NCI-H510A (cell line): ENCODE measurements at places on chromosomes 1 and 21.

DNA sequence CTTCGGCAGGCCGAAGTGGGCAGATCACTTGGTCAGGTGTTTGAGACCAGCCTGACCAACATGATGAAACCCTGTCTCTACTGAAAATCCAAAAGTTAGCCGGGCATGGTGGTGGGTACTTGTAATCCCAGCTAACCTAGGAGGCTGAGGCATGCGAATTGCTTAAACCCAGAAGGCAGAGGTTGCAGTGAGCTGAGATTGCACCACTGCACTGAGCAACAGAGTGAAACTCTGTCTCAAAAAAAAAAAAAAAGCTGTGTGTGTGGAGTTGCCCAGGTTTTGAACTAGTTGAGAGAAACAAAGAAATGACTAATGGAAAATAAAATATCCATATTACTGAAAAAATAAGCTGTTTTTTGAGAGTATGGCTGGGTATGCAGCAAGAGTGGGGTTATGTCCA, 100.2 kb downstream of the GTF2B start:
- DNase-seq = no peak

GRCh38 chr1:31241321-31241720, 1.6 kb upstream of the NKAIN1 start:
- no peak for DNase-seq

DNA sequence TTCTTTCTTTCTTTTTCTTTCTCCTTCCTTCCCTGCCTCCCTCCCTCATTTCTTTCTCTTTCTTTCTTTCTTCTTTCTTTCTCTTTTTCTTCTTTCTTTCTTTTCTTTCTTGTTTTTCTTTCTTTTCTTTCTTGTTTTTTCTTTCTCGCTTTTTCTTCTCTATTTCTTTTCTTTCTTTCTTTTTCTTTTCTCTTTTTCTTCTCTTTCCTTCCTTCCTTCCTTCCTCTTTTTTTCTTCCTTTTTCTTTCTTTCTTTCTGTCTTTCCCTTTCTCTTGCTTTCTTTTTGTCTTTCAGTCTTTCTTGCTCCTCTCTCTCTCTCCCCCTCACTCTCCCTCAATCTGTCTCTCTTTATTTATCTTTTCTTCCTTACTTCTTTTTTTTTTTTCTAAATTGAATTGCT, 472.0 kb upstream of the CHRM3 start:
- no peak for DNase-seq

DNA sequence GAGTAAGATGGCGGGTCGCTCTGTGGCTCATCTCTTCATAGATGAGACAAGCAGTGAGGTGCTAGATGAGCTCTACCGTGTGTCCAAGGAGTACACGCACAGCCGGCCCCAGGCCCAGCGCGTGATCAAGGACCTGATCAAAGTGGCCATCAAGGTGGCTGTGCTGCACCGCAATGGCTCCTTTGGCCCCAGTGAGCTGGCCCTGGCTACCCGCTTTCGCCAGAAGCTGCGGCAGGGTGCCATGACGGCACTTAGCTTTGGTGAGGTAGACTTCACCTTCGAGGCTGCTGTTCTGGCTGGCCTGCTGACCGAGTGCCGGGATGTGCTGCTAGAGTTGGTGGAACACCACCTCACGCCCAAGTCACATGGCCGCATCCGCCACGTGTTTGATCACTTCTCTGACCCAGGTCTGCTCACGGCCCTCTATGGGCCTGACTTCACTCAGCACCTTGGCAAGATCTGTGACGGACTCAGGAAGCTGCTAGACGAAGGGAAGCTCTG, 2.4 kb downstream of the TNFAIP8L2 start:
- no peak for DNase-seq

GRCh38 chr1:64857347-64857746, 109.0 kb downstream of the JAK1 start:
- no peak for DNase-seq

DNA sequence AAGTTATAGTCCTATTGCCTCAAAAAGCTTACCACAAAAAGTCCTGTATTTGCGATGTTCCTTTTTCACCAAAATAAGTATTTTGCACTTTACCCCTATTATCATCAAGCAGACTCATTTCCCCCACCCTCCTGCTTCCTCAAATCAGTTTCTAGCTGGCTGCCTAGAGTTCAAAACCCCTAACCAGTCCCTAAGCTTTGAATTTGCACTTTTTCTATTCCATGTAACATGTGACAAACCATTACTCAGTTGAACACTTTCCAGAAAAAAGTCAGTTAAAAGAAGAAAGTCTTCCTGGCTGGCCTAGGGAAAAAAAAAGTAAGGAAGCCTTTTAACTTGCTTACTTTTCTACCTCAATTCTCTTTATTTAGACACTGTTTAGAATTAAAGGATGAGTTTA, 8.2 kb downstream of the CEP170 start:
- DNase-seq = no peak

DNA sequence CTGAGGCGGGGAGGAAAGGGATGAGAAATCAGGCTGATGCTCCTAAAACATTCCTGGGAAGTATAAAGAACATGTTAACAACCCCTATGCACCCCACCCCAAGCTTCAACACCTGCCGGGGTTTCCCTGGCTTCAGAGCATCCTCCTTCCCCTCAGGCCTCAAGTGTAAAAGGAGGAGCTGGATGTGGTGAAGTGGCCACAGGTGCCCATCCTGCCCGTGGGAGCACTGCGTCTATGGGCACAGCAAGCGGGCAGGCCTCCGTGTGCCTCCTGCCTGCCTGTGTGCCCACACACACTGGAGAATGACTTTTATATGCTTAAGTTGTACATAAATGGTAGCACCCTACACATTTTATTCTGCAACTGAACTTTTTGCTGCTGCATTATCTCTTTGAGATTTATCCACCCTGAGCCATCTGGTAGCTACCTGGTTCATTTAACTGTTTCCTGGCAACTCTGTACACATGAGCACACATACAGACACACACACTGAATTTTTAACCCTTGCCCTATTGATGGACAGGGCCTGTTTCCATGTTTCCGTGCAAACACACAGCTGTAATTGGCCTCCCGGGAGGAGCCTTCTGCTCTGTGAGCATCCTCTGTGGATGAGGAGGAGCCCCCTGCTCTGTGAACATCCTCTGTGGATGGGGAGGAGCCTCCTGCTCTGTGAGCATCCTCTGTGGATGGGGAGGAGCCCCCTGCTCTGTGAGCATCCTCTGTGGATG, 13.4 kb upstream of the FTCD start:
- no peak for DNase-seq
